ENCODE measurements at places on chromosomes 3 and 15.

DNA sequence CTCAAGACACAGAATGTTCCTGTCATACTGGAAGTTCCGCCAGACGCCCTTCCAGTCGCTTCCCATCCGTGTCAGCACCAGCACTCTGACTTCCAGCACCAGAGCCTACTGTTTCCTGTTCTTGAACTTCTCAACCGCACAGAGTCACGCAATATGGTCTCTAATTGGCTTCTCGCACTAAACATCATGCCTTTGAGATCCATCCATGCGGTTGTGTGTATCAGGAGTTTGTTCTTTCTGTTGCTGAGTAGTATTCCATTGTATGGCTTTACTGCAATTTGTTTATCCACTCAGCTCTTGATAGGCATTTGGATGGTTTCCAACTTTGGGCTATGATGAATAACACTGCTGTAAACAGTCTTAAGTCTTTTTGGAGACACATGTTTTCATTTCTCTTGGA lies 112.1 kb downstream of the LRRK1 start:
- peak; percentile 26 for DNase-seq

DNA sequence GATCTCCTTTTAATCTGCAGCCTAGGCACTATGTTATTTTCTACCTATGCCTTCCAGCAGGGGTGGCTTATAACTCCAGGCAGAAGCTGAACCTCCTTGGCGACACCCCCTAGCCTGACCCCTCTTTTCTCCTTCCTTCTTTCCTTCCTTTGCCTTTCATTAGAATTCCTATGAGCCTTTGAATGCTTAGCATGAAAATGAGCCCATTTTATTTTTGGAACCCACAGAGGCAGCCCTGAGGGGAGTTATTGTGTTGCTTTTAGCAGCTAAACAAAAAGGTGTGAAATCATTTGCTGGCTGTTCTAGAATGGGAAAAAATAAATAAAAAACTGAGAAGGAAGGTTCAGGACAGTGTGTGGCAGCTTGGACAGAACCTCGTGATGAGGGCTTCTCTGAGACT lies 164.6 kb upstream of the ICE2 start:
- no peak for DNase-seq

- DNase-seq, result no peak
These were observed 114.4 kb downstream of the CHSY1 start for GRCh38 chr15:101137312-101137940.

DNA sequence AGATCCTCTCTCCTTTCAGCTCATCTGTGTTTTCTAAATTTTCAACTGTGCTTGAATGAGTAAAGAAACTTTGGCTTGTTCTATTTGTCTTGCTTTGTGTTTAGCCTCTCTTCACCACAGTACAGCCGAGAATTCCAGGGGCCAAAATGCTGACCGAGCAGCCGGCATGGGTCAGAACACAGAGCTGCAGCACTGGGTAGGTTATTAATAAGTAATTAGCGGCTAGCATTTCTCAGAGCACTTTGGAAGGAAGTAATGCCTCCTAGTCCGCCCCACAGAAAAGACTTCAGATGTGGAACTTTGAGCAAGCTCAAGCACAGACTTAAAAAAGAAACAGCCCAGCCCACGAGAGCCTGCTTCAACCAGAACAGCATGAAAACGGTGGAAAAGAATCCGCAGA lies 343.9 kb downstream of the ARRDC4 start:
- no peak for DNase-seq

- DNase-seq, result no peak
These were observed 19.0 kb downstream of the SPG21 start for GRCh38 chr15:64970698-64971097.

GRCh38 chr15:63244976-63245645 lies 32.3 kb upstream of the APH1B start:
- no peak for DNase-seq

- no peak for DNase-seq
These were observed 128.8 kb upstream of the IL12A start for GRCh38 chr3:159859836-159860235.

GRCh38 chr3:38325256-38325655 lies 21.3 kb upstream of the XYLB start:
- no peak for DNase-seq
